ENCODE measurements at places on chromosomes 11 and 22.
A peak's percentile ranks its signal among the peaks of the same experiment; 100 is the strongest.

DNA sequence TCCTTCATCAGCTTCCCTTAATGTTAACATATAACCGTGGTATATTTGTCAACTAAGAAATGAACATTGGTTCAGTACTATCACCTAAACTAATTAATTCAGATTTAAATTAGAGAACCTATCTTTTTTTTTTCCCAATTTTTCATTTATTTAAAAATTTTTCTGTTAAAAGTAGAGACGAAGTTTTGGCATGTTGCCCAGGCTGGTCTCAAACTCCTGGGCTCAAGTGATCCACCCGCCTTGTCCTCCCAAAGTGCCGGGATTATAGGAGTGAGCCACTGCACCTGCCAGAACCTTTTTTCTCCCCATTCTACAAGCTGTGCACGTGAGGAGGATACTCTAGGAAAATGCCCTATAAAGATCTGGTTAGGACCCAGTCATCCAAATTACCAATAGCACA, 3.6 kb downstream of the EI24 start:
- no peak for DNase-seq

DNA sequence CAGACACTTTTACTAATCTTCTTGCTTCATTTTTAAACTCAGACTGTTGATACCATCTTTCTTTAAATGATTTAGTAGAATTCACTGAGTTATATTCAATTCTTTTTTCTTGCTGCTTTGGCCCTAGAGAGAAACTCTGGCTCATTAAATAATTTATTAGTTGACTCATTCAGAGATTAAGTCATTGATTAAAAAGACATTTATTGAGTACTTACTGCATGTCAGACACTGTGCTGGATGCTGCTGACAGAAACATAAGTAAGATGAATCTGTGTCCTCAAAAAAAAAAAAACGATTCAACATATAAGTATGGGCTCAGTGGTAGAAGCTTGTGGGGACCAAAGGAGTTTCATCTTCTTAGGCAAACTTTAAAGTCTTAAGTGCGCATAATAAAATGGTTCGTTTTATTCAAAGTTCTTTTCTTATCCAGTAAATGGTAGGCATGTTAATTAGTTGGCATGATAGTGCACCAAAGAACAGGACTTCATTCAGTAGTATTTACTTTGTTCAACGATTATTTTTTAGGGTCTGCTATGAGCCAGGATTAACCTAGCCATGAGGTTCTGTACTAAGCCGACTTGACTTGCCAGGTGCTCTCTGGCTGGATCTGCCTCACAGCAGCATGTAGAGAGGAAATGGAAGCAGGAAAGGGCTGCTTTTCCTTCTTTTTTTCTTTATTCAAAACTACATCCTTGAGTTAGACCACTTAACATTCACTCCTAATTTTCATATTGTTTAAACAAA, 281.0 kb upstream of the CTSC start:
- no peak for DNase-seq

GRCh38 chr11:28090052-28090749, 17.8 kb downstream of the KIF18A start:
- DNase-seq = no peak

- no peak for DNase-seq
Measured at GRCh38 chr11:111878385-111878848, 548 bp downstream of the FDXACB1 start.

- DNase-seq = no peak
Measured at GRCh38 chr11:117924631-117925170, 4.5 kb downstream of the TMPRSS13 start.

DNA sequence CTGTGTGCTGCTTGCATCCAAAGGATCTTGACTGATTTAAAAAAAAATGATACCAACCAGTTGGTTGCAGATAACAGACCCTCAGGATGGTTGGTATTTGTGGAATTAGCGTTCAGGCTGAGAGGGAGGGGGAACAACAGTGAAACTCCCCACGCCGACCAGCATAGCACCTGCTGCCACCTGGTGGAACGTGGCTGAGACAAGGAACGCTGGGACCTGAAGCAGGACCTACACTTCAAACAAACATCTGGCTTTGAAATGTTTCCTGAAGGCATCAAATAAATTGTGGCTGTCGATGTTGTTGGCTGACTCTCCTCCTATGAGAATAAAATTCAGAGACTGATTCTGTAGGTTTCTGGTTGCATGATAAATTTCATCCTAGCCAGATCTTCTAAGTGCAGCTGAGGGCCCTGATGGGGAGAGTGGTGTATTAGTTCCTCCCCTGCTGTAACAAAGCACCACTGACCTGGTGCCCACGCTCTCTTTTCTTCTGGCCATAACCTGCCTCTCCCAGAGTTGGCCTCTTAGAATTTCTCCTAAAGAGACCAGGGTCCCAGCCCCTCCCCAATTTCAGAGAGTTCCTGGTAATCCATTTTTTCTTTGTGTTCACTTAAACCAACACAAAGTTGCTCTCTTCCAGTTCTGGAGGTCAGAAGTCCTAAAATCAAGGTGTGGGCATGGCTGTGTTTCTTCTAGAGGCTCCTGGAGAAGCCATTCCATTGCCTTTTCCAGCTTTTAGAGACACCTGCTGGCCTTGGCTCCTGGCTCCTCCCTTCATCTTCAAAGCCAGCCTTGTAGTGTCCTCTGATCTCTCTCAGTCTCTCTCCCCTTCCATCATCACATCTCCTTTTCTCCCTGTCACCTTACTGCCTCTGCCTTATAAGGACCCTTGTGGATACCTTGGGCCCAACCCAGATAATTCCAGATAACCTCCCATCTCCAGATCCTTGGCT, 17.3 kb downstream of the APOL2 start:
- DNase-seq = no peak

- no peak for DNase-seq
Measured at GRCh38 chr22:38228873-38229740, 27.3 kb downstream of the MAFF start.

DNA sequence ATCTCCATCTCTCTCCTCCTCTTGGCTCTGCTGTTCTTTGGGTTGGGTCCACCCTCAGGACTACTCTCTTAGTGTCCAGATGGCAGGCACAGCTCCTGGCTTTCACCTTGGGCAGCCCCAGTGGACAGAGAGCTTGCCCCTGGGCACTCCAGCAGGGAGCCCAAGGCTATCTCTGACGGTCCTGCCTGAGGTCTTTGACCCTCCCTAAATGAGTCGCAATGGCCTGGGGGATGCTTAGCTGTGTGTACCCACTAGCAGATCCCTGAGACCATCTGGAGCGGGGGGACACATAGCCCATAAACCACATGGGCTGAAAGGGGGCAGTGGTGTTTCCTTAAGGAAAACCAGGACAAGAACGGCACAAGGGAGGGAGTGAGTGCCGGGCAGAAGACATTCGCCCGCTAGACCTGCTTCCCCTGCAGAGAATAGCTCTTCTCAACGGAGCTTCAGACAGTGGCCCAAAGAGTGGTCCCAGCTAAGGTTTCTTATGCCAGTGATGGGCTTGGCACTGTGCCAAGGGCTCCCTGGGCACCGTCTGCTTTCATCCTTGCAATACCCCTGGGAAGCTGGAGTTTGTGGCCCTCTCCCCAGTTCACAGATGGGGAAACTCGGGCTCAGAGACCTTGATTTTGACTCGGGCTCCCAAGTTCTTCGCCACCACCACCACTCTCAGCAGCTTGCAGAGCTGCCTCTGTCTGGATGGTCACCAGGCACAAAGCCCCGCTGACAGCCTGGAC, 53.9 kb upstream of the ANO1 start:
- no peak for DNase-seq

DNA sequence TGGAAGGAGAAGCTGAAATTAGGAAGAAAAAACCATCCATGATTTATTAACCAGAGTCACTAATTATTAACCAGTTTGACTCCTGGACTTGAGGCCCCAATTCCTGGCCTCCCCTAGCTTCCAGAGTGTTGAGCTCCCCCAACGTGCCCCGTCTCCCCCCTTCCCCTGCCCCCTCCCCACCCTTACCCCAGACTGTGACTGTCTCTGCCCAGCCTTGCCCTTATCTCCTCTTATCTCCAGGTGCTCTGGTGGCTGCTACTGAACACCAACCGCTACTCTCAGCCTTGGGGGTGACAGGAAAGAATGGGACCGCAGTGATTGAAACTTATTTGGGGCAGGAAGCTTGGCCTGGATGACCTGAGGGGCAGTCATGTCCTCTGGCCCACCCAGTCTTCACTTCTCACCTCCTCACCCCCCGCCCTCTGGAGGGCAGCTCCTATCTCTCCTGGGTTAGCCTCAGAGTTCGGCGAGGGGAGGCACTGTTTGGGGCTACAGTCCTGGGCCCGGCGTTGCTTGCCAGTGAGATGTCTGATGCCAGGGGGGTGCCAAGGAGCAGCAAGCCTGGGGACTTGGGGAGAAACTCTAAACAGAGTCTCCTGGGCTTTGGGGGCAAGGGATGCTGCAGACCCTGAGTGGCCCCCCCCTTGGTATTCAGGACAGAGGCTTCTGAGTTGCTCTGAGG, 15.5 kb downstream of the NECTIN1 start:
- DNase-seq = no peak

GRCh38 chr11:45473341-45473895, 187.3 kb upstream of the SYT13 start:
- no peak for DNase-seq

DNA sequence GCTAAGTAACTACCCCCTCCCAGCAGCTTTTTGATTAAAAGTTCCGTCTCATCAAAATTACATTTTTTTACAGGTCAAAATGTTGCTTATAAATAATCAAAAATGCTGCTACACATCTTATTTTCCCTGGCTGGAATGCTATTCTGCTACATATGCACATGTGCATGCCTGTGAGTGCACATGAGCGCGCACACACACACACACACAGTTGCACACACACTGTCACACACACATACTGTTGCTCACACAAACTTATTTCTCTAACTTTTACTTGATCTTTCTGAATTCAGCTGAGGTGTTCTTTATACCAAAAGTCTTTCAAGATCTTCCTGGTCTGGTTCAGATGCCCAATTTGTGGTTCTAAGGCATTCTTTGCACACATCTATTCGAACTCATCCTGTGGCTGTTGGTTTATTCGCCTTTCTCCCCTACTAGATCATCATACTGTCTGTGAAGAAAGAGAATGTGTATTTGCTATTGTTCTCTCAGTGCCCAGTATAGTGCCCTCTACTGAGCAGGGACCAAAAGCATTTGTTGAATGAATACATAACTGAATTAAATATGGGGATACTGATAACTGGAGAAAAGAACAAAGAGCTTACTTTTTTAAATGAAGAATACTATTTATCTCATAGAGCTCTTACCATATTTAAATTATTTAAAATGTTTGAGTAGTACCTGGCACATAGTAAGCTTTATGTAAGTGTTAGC, 68.1 kb upstream of the CCDC179 start:
- no peak for DNase-seq

DNA sequence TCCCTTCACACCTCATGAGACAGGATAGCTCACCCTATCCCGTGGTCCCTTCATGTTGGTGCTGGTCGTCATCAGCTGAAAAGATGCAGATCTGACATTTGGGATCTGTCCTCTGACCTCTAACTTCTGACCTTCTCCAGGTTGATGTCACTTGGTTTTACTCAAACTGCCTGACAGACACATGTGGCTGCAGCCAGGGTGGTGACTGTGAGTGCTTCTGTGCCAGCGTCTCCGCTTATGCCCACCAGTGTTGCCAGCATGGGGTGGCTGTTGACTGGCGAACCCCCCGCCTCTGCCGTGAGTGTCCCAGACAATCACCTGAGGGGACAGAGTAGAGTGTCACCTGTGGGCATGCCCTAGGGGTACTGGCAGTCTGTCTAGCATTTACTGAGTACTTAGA, 49.7 kb downstream of the OTOG start:
- DNase-seq = no peak

GRCh38 chr22:19105867-19106802, 16.1 kb downstream of the DGCR2 start:
- DNase-seq = no peak

GRCh38 chr11:94224078-94224477, 80.3 kb upstream of the IZUMO1R start:
- no peak for DNase-seq

- no peak for DNase-seq
Measured at GRCh38 chr11:95088946-95089619, 563 bp upstream of the ENDOD1 start.

DNA sequence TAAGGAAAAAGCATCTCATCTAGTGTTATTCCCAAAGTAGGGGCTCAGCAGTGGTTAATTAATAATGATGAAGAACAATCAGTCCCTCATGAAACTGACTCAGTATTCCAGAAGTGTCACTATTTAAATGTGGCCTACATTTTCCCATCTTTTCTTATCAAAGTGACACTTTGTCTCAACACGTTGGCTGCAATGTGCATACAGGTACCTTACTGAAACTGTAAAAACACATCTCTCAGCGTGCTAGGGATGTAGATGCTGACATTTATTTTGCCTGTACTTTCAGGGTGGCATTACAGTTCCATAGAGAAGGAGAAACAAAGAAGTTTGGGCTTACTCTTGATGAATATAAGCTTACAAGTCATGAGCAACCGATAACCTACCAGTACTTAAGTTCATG, 58.3 kb upstream of the FAT3 start:
- no peak for DNase-seq

- peak; percentile 45 for DNase-seq
Measured at GRCh38 chr11:76314741-76315090, 66.2 kb downstream of the THAP12 start.

DNA sequence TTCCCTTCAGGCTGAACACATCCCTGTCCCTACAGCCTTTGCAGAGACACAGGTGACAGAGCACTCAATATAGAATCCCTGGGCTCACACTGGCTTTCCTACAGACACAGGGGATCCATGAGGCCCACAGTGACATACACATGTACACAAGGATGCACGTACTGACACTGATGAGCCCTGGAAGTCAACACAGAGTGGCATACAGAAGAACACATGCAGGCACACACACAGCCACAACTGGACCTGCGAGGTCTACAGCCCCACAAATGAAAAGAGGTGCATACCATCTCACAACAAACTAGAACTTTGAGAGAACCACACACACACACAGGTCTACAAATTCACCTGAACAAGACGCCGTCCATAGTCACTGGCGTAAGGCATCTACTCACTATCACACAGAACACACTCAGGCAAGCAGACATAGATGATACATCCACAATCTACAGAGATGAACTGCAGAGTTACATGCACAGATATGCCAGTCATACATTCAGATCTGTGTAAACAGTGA, 3.5 kb upstream of the ZNF74 start:
- DNase-seq = no peak
